ENCODE measurements at places on chromosomes 7 and 10.

- no peak for DNase-seq
These were observed 494.4 kb downstream of the TCERG1L start for GRCh38 chr10:130817046-130817624.

DNA sequence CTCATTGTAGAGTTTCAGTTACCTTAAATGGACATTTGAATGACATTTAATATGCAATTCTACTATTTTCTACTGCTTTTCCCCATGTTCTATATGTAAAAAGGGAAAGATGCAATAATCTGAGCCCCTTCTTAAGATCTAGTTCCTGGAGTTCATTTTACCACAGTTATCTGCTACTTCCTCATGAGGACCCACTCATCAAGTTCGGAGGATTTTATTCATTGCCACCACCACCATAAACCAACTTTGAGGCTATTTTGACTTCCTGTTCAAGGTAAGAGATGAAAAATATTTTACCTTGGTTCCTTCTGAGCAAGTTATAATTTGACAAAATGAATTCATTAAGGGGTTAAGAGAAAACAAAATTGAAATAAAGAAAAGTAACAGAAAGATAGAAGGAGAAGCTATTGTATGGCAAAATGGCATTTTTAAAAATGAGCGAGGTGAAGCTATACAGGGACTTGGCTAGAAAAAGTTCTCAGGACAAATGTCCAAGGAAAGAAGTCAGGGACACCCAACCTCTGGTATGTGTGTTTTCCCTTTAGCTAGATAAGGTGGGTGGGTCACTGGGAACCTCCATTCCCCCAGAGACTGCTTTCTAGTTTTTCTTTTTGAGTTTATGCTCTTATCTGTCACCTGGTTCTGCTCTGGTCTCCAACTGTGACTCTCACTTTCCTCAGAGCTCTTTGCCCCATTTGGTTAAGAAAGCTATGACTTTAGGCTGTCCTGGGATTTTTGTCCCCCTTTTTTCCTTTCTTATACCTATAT lies 14.9 kb upstream of the FAM3C start:
- DNase-seq, result no peak

DNA sequence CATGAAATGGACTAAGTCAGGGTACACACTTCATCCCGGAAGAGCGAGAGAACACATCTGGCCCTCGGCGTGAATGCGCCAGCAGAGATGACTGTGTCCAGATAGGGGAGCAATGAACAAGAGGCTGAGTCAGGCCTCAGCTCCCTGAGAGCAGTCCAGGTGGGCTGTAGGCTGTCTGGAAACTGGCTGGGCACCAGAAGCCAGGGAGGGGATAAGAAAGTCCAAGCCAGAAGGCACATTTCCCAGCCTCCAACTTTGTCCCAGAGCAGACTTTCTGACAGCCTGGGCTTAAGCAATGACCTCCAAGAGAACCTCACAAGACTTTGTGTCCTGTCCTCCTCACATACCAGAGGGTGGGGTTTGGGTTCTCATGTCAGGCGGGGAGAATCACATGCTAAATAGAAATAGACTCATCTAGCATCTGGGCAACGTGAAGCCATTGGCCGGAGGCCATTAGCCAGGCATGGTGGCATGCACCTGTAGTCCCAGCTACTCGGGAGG lies 157.2 kb downstream of the ARHGAP12 start:
- DNase-seq, result no peak

DNA sequence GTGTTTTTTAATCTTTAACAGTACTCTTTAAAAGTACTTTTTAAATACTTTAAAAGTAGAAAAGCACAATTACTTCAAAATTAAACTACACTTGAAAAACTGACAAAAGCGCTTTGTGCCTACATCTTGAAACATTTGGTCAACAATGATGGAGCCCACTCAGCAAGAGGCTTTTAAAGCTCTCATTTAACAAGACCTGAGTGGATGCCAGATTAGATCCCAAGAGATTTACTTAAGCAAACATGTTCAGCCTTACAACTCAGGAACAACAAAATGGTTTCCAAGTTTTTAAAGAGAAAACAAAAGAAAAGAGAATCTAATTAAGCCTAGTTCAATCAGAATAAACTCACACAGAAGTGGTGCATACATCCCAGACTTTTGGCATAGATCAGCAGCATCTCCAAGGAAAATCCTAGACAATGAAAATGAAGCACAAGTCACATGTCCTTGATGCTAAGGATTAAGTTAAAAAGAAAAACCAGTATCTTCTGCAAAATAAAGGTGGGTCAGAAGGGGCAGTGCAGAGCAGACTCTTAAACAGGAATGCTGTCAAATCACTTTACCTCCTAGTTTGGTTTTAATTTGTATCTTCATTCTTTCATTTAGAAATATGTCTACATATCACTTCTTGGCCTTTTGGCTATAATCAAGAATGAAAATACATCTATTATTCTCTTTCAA lies 26.2 kb downstream of the HIBADH start:
- DNase-seq, result no peak

DNA sequence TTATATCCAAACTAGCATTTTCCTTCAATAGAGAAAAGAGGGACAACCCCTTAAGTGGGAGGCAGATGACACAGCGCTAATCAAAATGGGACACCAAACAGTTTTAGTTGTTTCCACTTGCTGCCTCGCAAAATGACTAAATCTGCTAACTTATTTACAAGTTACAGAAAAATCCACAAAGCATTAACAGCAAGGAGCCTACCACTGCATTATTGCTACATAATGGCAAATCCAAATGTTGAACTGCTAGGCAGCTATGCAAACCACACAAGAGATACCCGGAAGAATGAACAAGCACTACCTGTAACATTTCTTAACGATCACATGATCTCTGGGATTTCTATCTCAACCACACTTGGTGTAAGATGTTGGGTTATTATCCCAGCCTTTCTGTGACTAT lies 96.7 kb downstream of the SFMBT2 start:
- DNase-seq, result no peak

DNA sequence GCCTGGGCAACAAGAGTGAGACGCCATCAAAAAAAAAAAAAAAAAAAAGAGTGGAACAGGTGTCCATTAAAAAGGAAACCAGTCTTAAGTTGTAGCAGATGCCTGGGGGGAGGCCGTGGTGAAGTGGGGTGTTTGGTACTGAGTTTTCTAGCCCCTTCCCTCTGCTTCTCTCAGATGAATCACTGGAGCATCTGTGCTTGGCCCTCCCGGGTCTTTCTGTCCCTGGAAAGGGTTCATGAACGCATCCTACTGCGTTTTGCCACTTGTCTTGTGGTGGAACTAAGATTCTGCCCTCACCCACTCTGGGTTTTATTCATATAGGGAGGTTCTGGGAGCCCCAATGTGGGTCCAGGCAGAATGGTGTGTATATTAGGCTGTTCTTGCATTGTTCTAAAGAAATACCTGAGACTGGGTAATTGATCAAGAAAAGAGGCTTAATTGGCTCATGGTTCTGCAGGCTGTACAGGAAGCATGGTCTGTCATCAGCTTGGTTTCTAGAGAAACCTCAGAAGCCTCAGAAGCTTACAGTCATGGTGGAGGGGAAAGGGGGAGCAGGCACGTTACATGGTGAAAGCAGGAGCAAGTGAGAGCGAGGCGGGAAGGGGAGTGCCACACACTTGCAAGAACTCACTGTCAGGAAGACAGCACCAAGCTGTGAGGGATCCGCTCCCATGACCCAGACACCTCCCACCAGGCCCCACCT lies 63.5 kb downstream of the CAMK1D start:
- no peak for DNase-seq

DNA sequence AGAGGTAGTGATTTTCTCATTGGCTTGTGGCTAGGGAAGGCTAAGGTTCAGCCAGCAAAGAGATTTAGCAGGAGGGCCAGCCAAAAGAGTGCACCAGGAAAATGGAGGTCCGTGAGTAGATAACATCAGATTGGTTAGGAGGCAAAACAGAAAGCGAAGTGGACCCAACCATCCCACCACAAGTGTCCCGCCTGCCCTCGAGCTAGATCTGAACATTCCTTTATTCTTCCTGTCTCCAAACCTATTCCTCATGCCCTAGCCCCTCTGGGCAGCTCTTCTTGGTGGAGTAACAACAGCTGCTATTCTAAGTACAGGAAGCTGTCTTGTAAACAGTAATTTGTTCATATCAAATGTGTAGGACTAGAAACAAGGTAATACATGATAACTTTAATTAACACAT lies 85.7 kb upstream of the BET1 start:
- DNase-seq, result no peak

DNA sequence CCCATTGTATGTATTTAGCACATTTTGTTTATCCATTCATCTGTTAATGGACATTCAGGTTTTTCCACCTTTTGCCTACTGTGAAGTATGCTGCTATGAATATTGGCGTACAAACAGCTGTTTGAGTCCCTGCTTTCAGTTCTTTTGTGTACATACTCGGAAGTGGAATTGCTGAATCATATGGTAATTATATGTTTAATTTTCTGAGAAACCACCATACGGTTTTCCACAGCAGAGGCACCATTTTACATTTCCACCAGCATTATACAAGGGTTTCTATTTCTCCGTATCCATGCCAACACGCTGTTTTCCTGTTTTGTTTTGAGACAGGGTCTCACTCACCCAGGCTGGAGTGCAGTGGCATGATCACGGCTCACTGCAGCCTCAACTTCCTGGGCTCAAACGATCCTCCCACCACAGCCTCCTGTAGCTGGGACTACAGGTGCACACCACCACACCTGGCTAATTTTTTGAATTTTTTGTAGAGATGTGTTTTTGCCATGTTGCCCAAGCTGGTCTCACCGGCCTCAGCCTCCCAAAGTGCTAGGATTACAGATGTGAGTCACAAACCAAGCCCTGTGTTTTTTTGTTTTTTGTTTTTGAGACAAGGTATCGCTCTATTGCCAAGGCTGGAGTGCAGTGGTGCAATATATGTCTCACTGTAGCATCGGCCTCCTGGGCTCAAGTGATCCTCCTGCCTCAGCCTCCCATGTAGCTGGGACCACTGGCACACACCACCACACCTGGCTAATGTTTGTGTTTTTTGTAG lies 22.1 kb upstream of the FBXW4 start:
- no peak for DNase-seq

DNA sequence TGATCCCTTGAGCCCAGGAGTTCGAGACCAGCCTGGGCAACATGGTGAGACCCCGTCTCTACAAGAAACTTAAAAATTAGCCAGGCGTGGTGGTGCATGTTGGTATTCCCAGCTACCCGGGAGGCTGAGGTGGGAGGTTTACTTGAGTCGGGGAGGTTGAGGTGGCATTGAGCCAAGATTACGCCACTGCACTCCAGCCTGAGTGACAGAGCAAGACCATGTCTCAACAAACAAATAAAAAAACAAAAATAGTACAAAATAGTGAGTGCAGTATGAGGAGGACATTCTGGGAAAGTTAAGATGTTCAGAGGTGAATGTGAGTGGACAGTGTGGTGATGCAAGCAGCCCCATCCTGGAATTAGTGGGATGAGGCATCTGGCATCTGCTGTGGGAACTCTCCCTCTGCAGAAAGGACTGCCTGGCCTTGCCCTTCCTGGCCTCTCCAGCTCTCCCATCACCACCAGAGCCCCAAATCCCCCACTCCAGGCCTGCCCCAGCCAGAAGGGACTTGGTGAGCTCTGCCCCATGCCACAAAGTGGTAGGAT lies 96.6 kb upstream of the PARD3 start:
- no peak for DNase-seq

DNA sequence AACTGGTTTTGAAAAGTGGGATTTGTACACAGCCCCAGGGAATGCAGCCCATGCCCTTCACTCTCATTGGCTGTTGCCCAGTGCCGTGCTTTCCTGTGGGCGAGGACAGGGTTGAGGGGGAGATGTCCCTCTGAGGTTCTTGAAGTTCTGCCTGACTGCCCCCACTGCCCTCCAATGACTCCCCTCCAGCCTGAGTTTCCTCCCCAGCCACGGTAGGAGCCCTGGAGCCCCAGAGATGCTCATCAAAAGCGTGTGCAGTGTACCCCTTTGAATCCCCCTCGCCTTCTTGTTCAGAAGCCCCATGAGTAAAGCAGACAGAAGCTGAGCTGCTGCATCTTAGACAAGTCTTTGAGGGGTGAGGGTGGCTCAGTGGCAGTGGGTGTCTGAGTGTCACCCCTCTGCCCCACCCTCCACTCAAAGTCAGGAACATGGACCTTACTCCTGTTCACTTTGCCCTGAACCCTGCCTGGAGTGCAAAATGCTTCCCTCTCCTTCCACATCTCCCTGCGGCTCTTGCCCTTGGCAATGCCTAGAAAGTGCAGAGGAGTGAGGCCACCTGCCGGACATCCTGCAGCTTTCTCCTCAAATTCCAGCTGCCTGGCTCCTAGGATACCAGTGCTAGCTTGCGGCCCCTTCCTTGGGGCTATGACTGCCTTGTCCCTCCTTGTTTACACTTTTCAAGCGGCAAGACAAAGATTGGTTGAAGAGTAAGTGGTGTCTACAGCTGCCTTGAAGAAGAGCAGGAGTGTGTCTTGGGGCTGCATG lies 19.9 kb downstream of the FAM241B start:
- DNase-seq, result no peak

- no peak for DNase-seq
These were observed 113.3 kb upstream of the BMPER start for GRCh38 chr7:33792041-33792440.

DNA sequence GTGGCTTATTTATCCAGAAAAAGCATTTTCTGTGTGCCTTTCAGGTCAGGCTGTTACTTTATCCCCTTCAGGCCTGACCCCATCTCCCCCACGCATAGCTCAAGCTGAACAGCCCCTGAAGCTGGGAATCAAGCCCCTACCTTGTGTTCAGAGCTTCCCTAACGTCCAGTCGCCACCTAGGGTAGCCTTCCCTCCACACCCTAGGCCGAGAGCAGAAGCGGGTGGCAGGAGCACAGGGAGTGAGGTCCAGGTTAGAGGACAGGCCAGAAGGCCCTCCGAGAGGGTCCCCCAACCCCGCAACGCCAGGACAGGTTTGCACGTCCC lies 479 bp upstream of the SEMA4G start:
- DNase-seq, result no peak

- no peak for DNase-seq
These were observed 10.9 kb downstream of the CDCA7L start for GRCh38 chr7:21934808-21935207.

GRCh38 chr10:45429790-45430189 lies 55.8 kb downstream of the ALOX5 start:
- no peak for DNase-seq

DNA sequence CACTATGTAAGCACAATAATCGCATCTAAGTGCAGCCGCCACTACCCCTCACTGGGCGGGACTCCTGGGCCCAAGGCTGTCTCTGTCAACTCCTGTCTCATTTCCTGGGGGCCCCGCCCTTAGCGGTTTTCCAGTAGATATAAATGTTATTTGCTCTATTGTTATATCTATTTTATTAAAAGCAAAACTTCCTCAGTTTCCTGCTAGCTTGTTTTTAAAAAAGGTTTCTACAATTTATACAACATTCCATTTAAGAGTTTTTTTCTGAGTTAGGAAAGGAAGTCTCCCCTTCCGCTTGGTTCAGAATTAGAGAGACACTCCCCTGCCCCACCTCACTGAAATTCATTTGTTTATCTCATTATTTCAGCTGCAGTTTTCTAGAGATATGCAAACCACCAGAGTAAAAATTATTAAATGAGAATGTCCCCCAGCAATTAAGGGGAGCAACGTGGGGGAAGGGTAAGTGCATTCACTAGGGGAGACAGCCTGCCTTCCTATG lies 82.7 kb downstream of the RAMP3 start:
- DNase-seq, result peak; percentile 49
